Stimulated activated CD4-positive, alpha-beta T cell treated with anti-CD3 and anti-CD28 coated beads, TNF-alpha, amount 100 ng/mL, for 48 hours (primary cell): ENCODE measurements at places on chromosomes 7 and 10.

DNA sequence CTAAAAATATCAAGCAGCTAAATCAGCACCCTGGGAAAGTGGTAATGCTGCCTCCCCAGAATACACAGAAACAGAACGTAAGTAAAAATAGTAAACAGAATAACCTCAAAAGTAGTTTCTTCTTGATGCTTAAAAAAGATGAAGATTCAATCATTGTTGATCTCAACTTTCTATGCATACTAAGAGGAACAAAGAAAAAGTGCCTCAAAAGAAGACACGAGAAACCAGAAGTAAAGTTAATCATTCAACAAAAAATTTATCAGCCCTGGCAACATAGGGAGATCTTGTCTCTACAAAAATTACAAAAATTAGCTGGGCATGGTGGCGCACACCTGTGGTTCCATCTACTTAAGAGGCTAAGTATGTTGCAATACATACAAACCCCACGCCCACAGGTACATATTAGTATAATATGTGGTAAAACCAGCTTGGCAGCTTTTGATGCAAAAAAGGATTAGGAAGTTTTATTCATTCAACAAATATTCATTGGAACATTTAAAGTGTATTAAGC lies 153.7 kb downstream of the NRBF2 start:
- DNase-seq: no peak

DNA sequence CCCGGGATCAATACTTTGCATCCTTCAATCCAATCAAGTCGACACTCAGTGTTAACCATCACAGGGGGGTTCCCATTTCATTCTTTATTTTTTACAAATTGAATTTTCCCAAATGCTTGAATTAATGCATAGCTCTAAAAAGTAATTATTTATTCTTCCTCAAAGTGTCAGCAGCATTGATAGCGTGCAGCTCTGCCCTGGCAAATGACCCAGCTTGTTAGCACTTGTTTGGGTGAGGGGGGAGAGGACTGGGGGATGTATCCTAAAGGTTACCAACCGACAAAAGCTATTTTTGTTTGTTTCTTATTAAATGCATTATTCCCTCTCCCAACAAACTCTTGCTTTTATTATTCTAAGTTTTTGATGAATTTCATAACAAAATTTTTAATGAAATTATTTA lies 27.0 kb upstream of the ELMO1 start:
- no peak for DNase-seq

DNA sequence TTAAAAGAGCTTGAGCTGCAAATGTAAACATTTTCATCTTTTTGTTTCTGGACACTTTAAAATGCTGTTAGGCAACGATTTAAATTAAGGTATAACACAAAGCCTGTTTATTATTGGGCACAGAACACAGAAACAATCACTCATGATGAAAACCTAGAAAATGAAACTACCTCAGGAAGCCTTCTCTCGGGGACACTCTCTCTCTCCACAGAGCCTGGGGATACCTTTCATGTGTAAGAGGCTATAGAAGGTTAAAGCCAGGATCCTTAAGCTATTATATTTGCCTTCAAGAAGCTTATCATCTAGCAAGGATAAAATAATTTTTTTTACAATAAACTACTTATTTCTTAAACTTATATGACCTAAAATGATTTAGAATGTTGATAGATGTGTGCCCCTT lies 194.1 kb downstream of the SKAP2 start:
- DNase-seq: no peak

DNA sequence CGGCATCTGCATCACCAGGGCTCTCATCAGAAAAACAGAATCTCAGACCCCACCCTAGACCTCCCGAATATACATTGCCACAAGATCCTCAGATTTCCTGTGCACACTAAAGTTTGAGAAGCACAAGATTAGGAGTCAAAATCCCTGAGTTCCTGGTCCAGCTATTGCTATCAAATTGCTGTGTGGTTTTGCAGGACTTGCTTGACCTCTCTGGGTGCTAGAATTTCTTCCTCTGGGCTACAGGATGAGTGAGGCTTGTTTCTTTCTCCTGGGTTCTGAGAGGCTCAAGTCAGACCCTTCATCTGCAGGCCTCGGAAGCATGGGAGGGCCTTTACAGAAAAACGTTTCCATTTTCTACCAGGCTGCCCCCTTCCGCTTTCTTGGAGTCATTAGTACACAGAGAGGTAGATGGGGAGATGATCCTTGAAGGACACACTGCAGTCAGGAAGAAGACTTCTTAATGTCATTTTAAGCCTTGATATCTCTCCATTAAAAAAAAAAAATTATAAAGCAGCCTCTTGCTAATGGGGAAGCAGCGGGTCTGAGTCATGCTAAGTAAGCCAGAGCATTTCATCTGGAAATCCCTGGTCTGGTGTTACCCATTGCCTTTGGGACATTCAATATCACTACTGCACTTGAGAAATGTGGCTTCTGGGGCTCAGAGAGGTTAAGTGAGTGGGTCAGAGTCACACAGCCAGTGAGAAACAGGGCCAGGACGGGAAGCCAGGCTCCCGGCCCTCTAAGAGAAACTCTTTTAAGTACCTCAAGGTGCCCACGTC lies 173.5 kb downstream of the KCNMA1 start:
- no peak for DNase-seq
